Fibroblast of skin of abdomen (primary cell): ENCODE measurements at places on chromosomes 3 and 15.

DNA sequence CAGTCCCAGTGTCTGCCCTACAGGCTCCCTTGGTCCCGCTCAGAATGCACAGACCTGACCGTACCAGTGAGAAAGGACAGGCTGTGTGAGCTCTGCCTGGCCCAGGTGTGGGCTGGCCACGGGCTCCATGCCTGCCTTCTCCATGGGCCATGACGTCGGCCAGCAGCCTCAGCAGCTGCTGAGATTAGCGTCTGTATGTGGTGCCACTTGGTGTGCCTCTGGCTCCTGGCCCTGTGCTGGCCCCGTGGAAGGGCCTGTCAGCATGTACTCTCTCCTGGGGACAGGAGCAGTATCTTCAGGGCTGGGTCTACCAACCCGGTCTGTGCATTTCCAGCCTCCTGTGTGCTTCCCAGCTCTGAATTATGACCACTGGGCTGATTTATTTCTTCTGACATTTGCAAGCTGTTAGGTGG lies 25.7 kb downstream of the KLF13 start:
- no peak for DNase-seq

GRCh38 chr15:39548561-39548960 lies 32.3 kb upstream of the THBS1 start:
- no peak for DNase-seq

- DNase-seq = peak; percentile 62
Observed at GRCh38 chr3:115550285-115550761, 73.0 kb upstream of the GAP43 start.

DNA sequence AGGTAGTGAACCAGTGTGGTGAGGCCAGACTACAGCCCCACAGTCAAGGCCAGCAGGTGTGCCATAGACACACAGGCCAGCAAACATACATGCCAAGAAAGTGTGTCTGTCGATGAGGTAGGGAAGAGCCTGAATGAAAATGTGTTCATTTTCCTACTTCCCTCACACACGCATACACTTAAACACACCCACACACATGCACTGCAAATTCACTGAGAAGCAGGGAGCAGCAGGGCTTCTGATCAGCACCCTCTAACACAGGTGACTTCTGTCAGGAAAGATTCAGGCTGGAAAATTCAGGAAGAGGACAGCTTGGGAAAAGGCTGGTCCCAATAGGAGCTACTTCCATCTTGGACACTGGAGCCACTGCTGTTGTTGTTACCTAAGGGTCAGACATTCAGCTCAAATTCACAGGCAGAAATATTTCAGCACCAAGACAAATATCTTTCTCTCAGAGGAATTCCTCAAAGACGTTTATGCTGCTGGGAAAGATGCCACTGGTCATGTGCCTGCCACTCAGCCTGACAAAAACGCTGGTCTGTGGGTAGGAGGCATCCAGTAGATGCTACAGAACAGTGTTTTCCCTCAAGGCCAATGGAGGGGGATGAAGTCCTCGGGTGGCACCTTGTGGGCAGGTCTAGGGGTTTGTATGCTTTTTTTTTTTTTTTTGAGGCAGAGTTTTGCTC lies 40.9 kb upstream of the LARS2 start:
- DNase-seq = peak; percentile 27

GRCh38 chr3:56998076-56998529 lies 62.4 kb upstream of the SPATA12 start:
- DNase-seq = no peak

DNA sequence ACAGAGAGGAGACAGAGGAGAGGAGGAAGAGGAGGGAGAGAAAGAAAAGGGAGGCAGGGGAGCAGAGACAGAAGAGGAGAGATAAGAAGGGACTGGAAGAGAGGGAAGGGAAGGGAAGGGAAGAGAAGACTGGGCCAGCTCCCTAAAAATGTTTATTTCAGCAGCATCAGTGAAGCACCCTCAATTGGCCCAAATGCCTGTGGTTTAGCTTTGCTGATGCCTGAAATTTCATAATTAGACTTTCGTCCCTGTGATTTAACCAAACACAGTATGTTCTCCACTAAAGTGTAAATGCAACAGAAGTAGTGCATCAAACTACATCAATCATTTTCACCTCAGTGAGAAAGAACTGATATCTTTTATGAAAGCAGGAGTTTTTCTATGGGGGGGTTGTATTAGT lies 55.9 kb downstream of the NOX5 start:
- DNase-seq = no peak

- no peak for DNase-seq
Observed at GRCh38 chr15:78195735-78196201, 38.6 kb downstream of the ACSBG1 start.
